Neural crest cell (in vitro differentiated cells): ENCODE measurements at places on chromosomes 5 and 9.

DNA sequence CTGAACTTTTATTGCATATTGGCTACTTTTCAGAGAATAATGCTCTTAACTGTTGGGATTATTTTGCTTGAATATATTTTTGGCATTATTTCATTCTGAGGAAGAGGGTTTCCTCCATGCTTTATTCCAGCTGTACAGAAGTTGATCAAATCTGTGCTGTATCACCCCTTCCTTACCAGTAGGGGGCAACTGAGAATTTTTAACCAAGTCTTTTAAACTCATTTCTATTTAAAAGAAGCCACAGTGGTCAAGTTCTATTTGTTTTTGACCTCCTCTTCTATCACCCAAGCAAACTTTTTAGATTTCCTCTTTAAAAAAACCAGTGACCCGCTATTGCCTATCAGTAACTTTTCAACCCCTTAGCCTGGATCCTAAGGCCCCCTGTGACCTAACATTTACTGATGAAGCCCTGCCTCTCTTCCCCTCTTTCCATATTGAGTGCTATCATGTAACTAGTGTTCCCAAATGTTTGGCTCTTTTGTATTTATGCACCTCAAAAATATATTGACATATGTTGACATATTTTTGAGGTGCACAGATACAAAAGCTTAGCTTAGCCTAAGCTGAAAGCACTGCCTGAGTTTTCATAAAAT is 80.6 kb downstream of the FBXO4 start:
- DNase-seq: no peak

DNA sequence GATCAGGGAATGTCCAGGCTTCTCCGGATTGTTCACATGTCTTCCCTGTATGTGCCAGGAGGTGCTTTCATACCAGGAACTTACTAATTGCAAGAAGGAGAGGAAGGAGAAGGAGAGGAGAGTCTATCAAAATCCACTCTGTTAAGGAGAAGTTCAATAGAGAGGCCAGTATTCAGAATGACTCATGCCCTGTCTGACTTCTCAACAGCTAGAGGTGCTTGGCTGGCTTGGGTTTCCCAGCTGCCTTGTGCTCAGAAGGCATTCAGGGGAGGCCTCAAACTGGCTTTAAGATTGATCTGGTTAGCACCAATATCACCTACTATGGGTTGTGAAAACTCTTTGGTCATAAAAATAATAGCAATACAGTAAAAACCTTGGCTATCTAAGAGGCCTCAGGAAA is 167.9 kb upstream of the GLRA1 start:
- no peak for DNase-seq

DNA sequence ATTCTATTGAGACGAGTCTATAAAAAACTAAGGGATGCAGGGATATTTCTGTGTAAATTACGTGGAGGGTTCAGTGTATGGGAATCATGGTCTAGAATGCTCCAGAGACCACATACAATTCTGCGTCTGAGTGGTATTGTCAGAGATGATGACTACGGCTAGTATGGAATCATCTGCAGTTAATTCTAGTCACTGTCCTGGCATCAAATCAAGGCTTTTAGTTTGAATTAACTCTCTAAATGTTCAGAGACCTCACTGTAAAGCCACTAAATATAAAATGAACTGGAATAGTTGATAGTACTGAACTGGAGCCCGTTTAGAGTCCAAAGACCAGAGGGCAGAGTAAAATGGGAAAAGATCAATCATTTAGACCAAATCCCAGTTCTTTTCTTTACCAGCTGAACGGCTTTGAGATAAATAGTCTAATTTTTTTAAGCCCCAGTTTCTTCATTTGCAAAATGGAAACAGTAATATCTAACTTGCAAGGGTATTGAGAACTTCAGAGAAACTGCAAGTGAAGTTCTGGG is 599.8 kb downstream of the EBF1 start:
- DNase-seq: no peak

DNA sequence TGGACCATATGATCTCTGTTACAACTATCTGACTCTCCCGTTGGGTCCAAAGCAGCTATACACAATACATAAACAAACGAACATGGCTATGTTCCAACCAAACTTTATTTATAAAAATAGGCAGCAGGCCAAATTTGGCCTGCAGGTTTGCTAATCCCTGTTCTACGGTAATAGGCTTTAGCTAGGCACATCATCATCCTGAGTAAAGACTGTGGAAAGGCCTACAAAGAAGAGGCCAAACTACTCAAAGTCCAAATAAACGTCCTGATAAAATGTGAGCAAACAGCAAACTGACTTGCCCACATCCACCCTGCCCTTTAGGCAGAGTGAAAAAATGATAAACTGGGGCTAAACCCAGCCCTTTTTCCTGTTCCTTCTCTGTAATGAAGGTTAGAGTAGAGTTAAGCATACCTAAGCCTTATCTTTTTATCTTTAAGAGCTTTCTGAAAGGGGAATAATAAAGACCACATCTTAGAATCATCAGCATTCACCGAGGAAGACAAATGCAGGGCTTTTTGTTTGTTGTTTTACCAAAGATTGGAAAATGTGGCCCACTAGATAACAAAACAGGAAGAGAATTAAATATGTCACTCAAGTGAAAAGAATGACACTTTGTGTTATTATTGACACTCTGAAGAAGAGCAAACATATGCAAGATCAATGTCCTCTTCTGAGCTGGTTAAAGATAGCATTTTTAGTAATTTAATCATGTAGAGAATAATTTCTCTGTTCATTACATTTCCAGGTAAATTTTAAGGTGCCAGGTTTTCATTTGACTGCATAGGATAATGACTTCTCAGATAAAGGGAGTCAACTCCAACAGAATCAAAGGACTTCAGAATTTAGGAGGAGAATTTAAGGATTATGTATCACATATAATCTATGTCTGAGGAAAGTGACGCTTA is 160.0 kb upstream of the GNA14 start:
- DNase-seq: no peak

- DNase-seq: no peak
These were observed 22.0 kb downstream of the C9orf57 start for GRCh38 chr9:72038408-72038807.

- DNase-seq: no peak
These were observed 28.8 kb downstream of the SMARCA2 start for GRCh38 chr9:2043881-2044462.

DNA sequence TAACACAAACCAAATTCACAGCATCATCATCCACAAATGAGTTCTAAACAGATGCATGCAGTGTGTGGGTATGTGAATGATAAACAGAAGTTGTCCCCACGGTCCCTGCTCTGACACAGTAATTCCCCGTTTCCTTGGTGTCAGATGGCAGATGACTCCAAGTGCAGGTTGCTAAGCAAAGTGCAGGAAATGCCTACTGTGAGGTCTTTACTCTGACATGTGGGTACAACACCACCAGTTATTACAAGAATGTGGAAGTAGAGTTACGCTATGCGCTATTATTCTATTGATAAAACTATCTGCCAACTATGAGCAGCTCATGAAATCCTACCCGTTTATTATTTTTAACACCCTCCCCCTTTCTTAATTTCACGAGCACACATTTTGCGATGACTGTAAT is 448.9 kb downstream of the BNC2 start:
- no peak for DNase-seq

DNA sequence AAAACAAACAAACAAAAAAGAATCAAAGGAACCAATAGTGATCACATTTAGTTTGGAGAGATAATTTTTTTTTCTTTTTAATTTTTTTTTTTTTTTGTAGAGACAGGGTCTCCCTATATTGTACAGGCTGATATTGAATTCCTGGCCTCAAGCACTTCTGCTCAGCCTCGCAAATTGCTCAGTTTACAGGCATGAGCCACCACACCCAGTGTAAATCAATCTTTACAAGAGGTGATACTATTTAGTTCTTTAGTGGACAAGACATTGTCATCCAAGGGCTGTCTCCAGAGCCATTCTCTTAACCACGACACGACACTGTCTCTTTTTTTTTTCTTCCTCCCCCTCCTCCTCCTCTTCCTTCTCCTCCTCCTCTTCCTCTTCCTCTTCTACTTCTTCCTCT is 29.6 kb downstream of the ERAP2 start:
- DNase-seq: no peak

DNA sequence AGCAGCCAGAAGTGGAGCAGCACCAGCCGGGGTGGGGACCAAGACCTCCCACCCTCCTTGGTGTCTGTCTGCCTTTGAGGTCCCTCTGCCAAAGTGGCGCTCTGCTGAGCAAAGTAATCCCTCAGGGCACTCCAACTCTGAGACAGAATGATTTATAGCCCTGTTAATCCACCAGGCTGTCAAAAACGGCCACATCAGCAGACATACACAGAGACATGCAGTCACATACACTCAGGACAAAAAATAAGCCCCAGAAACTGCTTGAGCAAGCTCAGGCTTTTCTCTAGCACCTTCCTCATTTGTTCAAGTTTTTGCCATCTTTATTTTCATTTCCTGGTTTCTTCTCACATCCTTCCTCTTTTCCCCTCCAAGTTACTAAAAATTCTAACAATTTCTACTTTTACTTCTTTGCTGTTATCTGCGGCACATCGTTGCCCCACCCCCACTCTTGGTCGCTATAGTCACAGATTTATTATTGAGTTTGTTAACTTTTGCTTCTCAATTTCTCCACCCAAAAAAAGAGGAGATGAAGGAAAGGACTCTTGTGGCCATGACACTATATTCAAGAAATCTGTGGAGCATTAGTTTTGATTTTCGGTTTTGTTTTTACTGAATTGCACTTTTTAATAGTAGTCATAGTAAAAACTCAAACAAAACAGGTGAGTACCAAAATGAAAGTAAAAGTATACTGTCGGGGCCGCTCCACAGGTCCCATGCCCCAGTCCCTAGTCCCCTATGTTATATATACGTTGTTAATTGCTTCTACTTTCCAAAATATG is 17.4 kb upstream of the ADRB2 start:
- no peak for DNase-seq

DNA sequence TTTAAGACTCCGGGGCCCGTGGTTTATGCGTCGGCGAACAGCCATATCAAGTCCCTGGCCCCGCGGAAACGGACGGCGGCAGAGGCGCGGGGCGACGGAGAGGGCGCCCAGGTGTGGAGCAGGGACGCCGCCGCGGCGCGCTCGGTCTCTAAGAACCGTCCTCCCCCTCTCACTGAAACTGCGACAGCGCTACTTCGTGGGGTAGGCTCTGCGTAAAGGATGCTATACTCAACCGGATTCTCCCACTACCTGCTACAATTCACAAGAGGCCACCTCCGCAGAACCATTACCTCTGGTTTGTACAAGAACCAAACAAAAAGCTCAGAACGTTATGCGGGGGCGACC is 404 bp downstream of the MRNIP start:
- DNase-seq: no peak

DNA sequence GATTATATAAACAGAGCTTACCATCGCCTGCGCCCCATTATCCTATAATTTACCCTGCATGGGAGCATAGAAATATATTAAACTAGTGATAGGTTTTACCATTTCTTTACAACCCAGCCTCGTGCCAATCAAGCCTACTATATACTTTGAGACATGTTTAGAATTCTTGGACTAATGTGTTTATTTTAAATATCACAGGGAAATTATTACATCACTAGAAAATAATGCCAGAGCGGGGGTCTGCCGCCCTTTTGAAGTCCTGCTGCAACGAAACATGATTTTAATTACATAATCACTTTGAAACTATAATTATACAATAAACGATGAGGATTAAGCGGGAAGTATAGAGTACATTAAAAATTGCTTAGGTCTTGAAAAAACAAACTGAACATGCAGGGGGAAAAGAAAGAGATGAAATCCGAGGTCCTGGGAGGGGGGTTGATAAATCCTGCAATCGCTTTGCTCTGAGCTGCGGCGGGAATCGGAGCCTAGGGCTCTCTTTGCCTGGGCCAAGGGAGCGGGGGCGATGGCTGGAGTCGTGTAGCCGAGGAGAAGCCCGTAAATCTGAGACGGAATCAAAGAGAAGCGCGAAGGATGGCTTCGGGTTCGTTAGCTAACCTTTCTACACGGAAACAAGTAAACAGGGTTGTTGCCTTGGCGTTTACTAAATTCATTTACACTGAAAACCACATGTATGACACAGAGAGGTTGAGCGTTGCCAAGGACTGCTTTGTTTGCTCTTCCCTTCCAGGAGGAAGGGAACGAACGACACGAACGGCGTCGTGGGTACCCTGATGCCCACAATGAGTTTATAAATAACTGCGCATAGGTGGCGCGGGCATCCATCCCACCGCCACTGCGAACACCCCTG is 127.6 kb downstream of the TMEM174 start:
- DNase-seq: no peak
